ENCODE measurements at places on chromosomes 11 and 22. TPM values are rescaled to one million over a fixed set of nuclear protein-coding genes. Genes with fewer than 3 reads are reported as not detected.

Gene IL18BP
- total RNA-seq: 21.2 TPM

Gene KIF18A
- total RNA-seq: 21.4 TPM

Gene NPTXR
- total RNA-seq: 5.9 TPM

Gene CRY2
- 36.9 TPM for total RNA-seq

Gene PPFIA1
- 40.3 TPM for total RNA-seq

Gene MS4A4A
- total RNA-seq: not detected

Gene IGSF9B
- 91.8 TPM for total RNA-seq

Gene CDC42BPG
- total RNA-seq: 3.4 TPM

GRCh38 chr11:35056391-35057093 is 82.4 kb upstream of the CD44 start:
- no peak overlapping the region for H3K27ac ChIP-seq
- no peak overlapping the region for H3K4me3 ChIP-seq
- peaks cover 31% of the 10 kb centered on the region for H3K4me1 ChIP-seq

DNA sequence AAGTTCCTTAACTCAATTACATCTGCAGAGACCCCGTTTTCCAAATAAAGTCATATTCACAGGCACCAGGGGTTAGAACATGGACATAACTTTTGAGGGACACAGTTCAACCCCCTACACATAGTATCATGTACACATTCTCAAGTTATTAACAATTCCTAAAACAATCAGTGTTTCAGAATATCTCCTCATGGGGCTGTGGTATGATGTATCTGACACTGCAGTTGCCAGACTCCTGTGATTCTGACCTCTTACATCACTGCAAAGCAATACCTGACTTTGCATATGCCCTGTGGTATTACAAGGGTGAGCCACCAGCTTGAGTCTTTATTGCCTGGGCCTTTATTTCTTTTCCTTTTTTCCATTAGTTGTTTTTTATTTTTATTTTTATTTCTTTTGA is 141.7 kb downstream of the COMMD9 start:
- no peak overlapping the region for H3K4me3 ChIP-seq
- H3K27ac ChIP-seq: no peak overlapping the region
- H3K4me1 ChIP-seq: peaks cover 4% of the 10 kb centered on the region
- no peak for DNase-seq
- peaks cover 3% of the 10 kb centered on the region for H3K27me3 ChIP-seq
- H3K36me3 ChIP-seq: no peaks in the 10 kb centered on the region

- peaks cover 6% of the 10 kb centered on the region for H3K4me1 ChIP-seq
- DNase-seq: no peak
- no peak overlapping the region for H3K27ac ChIP-seq
- no peak overlapping the region for H3K4me3 ChIP-seq
These were observed 56.2 kb downstream of the MICAL3 start for GRCh38 chr22:17968126-17968525.

DNA sequence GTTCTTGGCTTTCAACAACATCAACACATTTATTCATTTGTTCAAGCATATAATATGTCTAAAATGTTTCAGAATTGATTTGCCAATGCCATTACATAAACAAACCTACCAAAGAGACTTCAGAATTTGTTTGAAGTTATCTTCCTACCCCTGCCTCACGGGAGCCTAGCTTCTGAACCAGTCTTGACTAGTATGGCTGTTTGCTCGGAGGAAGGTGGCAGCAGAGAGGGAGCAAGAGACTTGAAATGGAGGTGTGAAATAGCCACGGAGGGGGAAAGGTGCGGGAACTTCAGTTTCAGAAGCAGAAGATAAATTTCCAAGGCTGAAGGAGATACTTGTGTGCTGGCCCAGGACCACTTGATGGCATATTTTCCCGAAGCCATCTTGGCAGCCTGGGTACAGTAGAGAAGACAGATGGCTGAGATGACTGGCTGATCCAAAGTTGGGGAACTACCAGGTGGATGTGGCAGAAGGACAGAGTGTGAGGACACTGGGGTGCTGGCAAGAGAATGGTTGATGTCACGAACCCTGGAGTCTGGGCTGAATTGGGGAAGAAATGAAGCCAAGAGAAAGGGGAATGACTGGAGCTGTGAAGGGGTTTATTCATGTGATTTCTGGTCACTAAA is 14.0 kb upstream of the MTCH2 start:
- no peaks in the 10 kb centered on the region for H3K4me1 ChIP-seq
- H3K36me3 ChIP-seq: peaks cover 2% of the 10 kb centered on the region
- no peak overlapping the region for H3K27ac ChIP-seq
- DNase-seq: no peak

- H3K36me3 ChIP-seq: no peaks in the 10 kb centered on the region
- peaks cover 25% of the 10 kb centered on the region for H3K27me3 ChIP-seq
- H3K4me3 ChIP-seq: no peak overlapping the region
- no peak for DNase-seq
- no peaks in the 10 kb centered on the region for H3K4me1 ChIP-seq
These were observed 17.1 kb upstream of the APLP2 start for GRCh38 chr11:130052567-130052966.

DNA sequence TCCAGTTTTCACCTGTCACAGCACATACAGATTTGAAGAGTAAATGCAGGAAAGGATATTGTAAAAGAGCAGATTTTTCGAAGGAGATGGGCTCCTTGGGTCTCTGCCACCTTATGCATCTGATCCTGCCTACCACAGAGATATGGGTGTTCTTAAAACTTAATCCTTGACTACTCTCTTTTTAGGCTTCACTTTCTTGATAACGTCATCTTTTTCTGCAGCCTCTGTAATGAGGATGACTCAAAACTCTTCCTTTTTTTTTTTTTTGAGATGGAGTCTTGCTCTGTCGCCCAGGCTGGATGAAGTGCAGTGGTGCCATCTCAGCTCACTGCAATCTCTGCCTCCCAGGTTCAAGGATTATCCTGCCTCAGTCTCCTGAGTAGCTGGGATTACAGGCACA is 7.8 kb downstream of the PRR14L start:
- no peaks in the 10 kb centered on the region for H3K27me3 ChIP-seq
- DNase-seq: no peak
- peaks cover 13% of the 10 kb centered on the region for H3K4me1 ChIP-seq
- no peak overlapping the region for H3K27ac ChIP-seq
- peaks cover 12% of the 10 kb centered on the region for H3K36me3 ChIP-seq

DNA sequence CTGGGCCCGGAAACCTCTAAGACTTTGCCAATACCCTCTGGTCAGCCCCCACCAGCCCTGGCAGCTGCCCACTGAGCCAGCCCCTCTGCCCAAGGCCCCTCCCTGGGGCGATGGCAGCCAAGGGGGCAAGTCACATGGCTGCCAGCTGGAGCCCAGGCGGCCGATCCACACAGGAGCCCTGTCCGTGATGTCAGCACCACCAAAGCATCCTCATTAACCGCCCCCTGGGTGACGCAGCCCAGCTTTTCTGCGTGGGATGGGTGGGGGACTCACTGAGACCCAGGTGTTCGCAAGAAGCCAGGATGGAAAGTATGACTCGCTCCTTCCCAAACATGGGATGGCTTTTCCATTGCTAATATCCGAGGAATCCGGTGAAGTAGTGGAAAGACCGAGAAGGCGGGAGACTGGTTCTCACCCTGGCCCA is 46.6 kb upstream of the WNT7B start:
- no peak for DNase-seq
- no peak overlapping the region for H3K4me3 ChIP-seq
- H3K36me3 ChIP-seq: no peaks in the 10 kb centered on the region
- H3K27me3 ChIP-seq: peaks cover 33% of the 10 kb centered on the region
- H3K27ac ChIP-seq: no peak overlapping the region

GRCh38 chr22:26853495-26853894 is 196.1 kb downstream of the MIAT start:
- H3K36me3 ChIP-seq: no peaks in the 10 kb centered on the region
- DNase-seq: no peak
- H3K4me3 ChIP-seq: no peak overlapping the region
- no peak overlapping the region for H3K27ac ChIP-seq
- no peaks in the 10 kb centered on the region for H3K4me1 ChIP-seq
- H3K27me3 ChIP-seq: peaks cover 3% of the 10 kb centered on the region

DNA sequence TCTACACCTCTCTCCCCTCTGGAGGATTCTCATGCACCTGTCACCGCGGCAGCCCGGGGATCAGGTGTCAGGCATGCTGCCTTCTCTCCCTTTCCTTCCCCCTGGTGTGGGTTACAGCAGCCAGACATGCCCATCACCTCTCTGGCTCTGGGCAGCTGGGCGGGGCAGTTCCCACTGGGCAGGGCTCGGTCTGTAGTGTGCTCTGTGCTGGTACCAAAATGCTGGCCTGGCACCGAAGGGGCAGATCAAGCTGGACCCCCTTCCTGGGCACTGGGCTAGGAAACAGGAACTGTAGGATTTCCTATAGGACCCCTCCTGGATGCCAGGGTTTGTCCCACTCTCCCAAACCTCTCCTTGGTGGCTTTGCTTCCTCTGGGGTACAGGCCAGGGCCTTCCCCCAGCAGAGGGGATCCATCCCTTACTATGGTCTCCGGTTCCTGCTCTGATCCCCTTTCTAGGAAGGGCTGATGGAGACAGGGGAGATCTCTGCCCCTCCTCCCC is 821 bp downstream of the GAL3ST1 start:
- DNase-seq: no peak
- H3K27ac ChIP-seq: no peak overlapping the region
- H3K36me3 ChIP-seq: peaks cover 8% of the 10 kb centered on the region
- no peak overlapping the region for H3K4me3 ChIP-seq
- peaks cover 9% of the 10 kb centered on the region for H3K27me3 ChIP-seq

DNA sequence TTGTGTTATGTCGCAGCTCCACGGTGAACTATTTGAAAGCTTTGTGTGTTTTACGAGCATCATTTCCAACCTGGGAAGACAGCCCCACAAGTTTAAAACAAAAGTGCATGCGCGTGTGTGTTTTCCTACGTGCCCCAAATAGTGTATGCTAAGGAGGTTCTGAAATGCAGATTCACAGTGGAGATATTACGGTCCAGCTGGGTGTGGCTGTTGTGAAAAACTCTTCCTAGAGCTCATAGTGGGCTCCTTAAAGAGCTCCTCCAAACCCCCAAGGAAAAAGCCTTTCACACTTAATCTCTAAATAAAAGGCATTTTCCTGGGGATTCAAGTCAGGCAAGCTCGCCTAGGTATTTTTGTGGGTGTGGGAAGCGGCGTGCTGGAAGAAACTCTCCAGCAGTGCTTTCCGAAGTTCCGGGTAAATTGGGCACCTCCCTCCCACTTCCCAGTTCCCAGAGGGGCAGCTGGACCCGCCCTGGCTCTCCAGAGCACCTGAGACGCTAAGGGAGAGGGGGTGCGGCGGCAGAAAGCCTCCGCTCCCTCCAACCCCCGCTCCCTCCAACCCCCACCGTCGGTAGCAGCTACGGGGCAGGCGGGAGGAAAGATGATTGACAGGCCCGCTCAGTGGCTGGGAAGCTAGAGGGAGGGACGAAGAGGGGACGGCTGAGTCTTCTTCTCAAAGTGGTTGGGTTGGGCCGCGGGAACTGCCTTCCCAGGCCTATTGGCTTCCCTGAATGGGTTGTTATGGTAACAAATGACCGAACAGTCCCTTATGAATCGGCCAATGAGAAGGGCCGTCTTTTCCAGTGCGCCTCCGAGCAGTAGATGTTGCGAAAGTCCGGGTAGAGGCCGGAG is 561 bp upstream of the PCF11 start:
- H3K4me3 ChIP-seq: peak overlapping the region; percentile 100
- peaks cover 29% of the 10 kb centered on the region for H3K4me1 ChIP-seq
- peaks cover 29% of the 10 kb centered on the region for H3K36me3 ChIP-seq

DNA sequence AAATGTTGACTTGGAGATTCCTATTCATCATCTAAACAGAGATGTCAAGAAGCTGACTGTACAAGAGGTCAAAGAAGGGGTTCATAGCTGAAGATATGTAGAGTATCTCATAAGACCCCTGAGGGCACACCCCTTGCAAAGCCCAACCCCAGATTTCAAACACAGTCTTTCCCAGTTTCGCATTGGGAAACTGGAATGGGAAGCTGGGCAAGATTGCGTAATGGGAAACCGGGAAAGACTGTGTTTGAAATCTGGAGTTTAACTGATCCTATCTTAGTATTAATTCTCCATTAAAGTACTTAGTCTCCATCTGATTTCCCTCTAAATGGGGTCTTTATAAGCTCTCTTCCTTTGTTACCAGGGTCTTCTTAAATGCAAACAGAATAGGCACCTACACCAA is 99.5 kb downstream of the FAM76B start:
- H3K4me3 ChIP-seq: no peak overlapping the region
- peaks cover 9% of the 10 kb centered on the region for H3K4me1 ChIP-seq
- no peak overlapping the region for H3K27ac ChIP-seq
- no peak for DNase-seq
- no peaks in the 10 kb centered on the region for H3K27me3 ChIP-seq
- peaks cover 22% of the 10 kb centered on the region for H3K36me3 ChIP-seq

DNA sequence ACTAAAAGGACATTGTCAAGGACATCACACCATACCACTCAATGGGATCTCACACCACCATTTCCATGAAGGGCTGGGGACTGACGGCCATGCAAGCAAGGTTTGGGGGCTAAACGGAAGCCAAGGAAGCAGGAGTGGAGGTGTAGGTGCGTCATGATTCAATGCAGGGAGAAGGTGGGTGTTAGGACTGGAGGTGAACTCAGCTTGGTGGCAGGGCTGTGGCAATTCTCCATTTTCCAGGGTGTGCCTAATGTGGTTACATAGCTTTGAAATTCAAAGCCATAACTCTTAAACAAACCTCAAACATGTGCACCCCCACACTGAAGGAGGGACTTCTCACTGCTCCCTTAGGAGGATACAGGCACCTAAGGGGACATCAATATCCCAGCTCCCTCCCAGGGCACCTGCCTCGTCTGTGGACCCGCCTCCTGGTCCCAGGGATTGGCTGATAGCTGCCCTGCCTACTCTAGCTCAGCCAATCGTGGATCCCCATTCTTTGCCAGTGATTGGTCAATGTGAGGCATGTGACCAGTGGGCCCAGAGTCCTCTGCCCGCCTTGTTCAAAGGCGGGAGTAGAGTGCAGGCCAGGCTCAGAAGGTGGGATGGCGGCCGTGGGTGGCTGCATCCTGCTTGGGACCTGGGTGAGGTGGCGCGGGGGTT is 64.6 kb downstream of the CTTN start:
- peaks cover 6% of the 10 kb centered on the region for H3K27me3 ChIP-seq
- no peak overlapping the region for H3K27ac ChIP-seq
- peaks cover 2% of the 10 kb centered on the region for H3K4me1 ChIP-seq
- no peaks in the 10 kb centered on the region for H3K36me3 ChIP-seq
- H3K4me3 ChIP-seq: no peak overlapping the region

DNA sequence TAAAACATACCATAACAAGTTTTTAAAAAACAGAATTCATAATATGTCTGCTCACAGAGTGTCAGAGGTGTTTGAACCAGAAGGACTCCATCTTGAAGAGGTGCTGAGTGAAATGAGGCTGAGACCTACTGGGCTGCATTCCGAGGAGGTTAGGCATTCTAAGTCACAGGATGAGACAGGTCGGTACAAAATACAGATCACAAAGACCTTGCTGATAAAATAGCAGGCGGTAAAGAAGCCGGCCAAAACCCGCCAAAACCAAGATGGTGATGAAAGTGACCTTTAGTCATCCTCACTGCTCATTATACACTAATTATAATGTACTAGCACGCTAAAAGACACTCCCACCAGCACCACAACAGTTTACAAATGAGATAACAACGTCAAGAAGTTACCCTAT is 116.4 kb downstream of the ARHGAP32 start:
- DNase-seq: no peak
- no peaks in the 10 kb centered on the region for H3K27me3 ChIP-seq
- H3K27ac ChIP-seq: no peak overlapping the region
- H3K4me3 ChIP-seq: no peak overlapping the region
- no peaks in the 10 kb centered on the region for H3K4me1 ChIP-seq

GRCh38 chr11:118146554-118146953 is 6.1 kb downstream of the SCN4B start:
- no peak for DNase-seq
- H3K27me3 ChIP-seq: peaks cover 71% of the 10 kb centered on the region
- no peaks in the 10 kb centered on the region for H3K36me3 ChIP-seq
- peak overlapping the region; percentile 43 for H3K27ac ChIP-seq
- H3K4me1 ChIP-seq: peaks cover 24% of the 10 kb centered on the region

- peak overlapping the region; percentile 77 for H3K27ac ChIP-seq
- H3K27me3 ChIP-seq: peaks cover 6% of the 10 kb centered on the region
- H3K36me3 ChIP-seq: peaks cover 3% of the 10 kb centered on the region
- DNase-seq: no peak
- peaks cover 28% of the 10 kb centered on the region for H3K4me1 ChIP-seq
These were observed 1.5 kb upstream of the IL17RA start for GRCh38 chr22:17083255-17083654.
